ENCODE measurements at places on chromosomes 16 and 17.
A peak's percentile ranks its signal among the peaks of the same experiment; 100 is the strongest.

DNA sequence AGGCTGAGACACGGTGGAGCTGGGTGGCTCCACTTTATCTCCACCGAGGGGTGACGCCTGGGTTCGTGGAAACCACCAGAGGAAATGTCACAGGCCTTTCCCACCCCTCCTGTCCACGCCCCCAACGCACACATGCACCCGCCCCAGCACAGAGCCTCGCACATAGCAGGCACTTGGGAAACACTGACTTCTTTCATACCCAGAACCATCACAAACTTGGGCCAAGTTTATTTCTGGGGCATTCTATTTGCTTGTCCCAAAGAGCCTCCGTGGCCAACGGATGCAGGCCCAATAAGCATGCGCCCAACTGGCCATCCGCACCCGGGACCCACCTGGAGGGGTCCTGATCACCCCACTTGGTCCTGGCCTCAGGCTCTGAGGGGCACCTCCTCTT lies 3.3 kb downstream of the BCAR1 start:
- no peak for DNase-seq

DNA sequence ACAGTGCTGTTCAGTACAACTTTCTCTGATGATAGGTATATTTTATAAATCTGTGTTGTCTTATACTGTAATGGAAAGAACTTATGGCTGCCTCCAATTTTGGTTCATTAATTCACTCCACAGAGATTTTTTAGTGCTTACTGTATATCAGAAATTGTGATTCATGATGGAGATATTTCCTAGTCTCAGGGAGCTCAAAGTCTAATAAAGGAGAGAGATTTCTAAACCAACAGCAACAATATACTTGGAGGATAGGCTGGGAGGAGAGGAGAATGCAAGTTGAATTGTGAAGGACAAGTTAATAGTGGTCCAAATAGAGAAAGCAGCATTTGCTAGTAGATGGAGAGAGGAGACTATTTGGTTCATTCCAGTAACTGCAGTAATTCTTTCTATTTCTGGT lies 63.5 kb downstream of the TANC2 start:
- no peak for DNase-seq

DNA sequence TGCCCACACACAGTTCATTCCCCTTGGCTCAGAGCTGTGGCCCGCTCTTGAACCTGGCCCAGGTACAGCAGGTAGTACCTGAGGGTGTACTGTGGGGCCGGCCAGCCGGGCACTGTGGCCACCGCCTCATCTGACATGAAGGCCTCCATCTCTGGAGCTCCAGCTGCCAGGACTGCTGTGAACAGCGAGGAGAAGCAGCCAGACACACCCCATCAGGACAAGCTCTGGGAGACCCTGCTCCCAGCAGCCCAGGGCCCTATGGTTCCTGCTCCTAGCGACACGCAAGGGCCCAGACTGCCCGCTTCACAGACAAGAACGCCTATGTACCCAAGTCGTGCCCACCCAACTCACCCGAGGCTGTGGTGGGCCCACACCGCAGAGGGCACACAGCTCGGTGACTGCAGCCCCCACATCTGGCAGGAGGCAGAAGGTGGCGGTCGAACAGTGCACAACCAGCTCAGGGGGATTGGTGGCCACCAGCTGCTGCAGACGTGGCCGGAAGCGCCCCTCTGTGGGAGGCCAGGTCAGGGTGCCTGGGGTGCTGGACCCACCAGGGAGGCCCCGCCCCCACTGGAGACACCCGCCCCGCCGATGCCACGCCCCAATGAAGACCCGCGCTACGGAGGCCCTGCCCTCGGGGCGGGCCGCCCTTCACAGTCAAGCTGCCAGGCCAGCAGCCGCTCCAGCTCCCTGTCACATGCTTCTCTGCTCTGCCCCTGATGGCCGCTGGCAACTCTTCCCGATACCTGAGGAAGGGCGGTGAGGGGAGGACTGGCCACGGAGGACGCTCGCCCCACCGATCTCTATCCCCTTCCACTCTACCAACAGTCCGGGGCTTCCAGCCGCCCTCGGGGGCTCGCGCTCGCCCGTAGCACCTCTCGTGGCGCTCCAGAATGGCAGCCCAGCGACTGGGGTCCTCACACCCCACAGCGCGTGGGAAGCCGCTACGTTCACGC lies 1.1 kb upstream of the STUB1 start:
- DNase-seq: peak; percentile 44

GRCh38 chr16:69520800-69521602 lies 44.8 kb upstream of the NFAT5 start:
- no peak for DNase-seq

DNA sequence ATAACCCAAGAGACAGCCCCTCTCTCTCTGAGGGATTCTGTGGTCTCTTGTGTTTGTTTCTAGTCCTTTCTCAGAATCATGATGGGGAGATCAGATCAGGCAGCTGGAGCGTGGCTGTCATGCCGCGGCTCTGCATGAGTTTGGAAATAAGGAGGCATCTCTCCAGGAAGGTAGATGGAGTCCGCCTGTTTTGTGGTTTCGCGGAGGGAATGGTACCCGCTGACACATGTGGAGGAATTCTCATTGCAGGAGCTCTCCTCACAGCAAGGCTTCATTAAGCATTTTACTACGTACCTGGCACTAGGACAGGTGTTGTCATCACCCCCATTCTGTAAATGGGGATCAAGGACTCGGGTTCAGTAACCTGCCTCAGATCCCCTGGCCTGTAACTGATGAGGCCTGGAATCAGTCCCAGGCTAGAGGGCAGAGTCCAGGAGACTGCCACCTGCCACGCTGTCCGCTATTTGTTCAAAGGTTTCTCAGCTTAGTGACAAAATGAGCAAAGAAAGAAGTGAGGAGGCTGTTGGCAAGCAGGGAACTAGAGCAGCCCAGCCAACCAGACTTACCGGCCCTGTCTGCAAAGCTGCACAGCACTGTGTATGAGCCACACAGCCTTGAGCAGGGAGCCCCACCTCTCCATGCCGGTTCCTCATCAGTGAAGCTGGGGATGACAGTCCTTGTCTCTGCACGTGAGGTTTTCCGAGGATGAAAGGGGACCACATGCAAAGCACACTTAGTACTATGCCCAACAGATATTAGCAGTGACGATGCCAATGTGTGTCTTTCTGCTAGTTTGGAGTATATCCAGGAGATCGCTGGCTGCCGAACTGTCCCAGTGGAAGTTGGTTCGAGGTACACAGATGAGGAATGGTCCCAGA lies 11.0 kb downstream of the KDM8 start:
- no peak for DNase-seq

GRCh38 chr17:43467981-43468581 lies 15.7 kb upstream of the DHX8 start:
- no peak for DNase-seq
